ENCODE measurements at places on chromosomes 11 and 22. TPM values are rescaled to one million over a fixed set of nuclear protein-coding genes. Genes with fewer than 3 reads are reported as not detected.
A peak's percentile ranks its signal among the peaks of the same experiment; 100 is the strongest.

DNA sequence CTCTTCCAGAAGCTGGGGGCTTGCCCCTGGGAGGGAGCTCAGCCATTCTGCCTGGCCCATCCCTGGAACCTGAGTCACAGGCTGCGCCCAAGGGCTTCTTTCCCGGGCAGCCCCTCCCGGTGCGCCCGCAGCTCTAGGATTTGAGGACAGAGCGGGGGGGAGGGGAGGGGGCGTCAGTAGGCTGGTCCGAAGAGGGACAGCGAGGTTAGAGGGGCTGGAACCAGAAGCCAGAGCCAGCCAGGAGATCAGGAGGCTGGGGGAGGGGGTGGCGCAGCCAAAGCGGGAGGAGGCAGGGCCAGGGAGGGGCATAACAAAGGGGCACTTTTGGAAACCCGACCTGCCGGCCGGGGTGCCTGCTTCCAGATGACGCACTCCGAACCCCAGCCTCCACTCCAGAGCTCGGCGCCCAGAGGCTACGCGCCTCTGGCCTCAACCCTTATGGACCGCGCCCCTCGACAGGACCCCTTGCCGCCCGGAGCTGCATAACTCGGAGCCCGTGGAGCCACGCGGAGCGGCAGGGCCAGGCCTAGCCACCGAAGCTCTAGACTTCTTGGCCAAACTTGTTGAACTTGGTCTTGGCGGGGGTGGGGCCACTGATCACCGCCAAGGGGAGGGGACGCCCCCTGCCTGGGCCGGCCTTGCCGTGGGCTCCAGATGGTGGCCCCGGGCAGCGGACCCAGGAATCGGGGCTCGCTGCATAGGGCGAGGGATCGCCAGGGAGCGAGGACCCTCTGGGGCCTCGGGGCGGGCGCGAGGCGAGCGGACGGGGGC lies 744 bp downstream of the PACSIN3 start:
- peak; percentile 88 for DNase-seq

DNA sequence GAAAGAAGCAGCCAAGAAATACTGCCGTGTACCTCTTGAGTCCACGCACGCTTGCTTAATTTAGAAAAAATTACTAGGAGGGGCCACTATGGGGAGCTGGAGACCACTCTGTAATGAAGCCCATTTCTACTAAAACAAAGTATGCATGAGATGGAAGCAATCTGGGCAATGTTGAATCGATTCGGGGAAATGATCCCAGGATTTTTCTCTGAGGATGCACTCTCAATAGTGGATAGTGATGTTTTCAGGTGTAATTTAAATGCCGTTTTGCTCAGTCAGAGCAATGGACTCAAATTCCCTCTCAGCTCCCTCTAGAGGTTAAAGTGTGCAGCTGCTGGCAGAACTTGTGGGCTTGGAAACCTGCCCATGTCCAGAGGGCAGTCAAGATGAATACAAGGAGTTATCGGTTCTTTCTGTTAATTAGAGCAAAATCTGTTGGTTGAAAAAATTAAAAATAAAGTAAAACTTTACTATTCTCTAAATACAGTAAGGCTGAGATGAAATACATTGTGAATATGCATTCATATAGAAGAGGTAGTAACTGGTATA lies 64.1 kb downstream of the ME3 start:
- DNase-seq, result peak; percentile 73

GRCh38 chr22:49244466-49245420 lies 582.9 kb downstream of the BRD1 start:
- peak; percentile 50 for DNase-seq

GRCh38 chr11:2547806-2548205 lies 103.0 kb downstream of the KCNQ1 start:
- peak; percentile 48 for DNase-seq

DNA sequence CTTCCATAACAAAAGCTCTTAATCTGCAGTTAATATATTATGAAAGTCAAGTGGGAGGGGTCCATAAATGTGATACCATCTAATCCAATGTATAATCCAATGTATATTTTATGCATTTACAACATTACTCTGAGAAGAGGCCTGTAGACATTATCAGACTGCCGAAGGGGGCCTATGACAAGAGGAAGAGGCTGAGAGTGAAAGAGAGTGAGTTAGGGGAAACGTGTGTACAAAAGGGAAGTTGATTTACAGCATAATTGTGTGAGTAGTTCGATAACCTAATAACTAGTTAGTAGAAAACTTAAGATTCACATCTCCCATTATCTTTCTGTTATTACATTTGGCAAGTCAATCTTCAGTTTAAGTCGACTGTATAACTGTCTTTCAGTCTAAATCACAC lies 86.6 kb downstream of the DDX10 start:
- no peak for DNase-seq

DNA sequence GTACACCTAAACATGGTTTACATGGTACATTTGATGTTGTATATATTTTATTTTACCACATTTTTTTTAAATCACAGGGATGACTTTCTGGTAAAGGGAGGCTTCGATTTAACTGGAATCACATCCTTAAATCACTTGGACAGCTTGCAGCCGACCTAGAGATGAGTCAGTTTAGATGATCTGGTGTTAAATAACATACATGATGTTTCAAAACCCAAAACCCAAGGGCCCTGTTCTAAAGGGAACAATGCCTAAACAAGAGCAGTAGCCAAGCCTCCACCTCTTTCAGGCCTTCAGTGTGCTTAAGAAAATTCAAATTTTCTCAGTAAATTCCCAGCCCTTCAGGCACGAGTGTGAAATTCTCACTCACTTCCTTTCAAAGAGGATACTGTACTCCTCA lies 108.8 kb downstream of the WT1 start:
- DNase-seq, result no peak

DNA sequence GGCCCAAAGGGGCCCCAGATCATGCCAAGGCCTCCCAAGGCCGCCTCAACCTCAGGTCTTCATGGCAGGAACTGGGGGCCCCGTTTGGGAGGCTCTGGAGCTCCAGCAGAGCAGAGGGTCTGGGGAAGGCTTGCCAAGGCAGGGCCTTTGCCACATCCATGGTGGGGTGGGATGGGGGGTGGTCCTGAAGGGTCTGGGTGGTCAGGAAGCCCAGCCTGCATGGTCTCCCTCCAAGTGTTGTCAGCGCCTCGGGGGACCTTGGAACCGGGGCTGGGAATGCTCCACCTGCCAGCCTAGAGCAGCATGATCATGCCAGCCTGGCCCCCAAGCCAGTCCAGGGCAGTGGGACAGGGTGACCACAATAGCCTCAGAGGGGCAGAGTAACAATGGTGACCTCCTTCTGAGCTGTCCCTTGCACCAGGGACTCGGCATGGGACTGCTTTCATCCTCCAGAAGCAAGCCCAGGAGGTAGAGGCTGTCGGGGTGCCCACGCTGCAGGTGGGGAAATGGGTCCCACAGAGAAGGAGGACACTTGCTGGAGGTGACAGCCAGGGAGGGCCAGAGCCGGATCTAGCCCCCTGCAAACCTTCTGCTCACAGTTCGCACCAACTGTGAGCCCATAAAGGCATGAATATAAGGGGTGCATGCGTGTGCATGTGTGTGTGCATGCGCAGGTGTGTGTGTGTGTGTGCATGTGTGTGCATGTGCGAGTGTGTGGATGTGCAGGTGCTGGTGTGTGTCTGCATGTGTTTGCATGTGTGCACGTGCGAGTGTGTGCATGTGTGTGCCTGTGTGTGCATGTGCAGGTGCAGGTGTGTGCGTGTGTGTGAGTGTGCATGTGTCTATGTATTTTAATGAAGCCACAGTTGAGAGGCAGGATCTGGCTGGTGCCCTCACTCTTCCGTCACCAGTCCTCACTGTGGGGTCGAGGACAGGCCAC lies 63.8 kb downstream of the MYEOV start:
- DNase-seq, result no peak

DNA sequence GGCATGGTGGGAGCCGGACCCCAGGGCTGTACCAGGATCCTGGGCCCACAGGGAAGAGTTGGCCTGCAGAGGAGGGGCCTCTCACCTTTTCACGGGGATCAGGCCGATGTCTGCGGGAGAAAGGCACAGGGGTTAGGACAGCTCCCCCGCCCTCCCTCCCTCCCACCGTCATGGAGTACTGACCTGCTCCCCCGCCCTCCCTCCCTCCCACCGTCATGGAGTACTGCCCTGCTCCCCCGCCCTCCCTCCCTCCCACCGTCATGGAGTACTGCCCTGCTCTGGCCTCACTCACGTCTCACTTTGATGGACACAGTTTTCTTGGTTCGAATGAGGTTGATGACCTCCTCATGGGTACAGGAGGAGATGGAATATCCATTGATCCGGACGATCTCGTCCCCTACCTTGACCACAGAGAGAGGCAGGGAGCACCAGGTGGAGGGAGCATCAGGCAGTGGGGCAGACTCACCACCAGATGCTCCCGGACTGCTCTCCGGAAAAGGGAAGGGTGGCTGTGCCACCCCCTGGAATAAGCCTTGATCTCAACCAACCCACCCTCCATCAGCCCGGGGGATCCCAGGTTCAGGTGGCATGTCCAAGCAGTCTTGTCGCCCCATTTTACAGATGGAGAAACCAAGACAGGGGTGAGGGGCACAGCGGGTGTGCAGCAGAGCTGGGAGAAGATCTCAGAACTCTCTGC lies 17.1 kb downstream of the USH1C start:
- DNase-seq, result no peak

GRCh38 chr11:84800755-84801346 lies 826.3 kb downstream of the DLG2 start:
- no peak for DNase-seq

DNA sequence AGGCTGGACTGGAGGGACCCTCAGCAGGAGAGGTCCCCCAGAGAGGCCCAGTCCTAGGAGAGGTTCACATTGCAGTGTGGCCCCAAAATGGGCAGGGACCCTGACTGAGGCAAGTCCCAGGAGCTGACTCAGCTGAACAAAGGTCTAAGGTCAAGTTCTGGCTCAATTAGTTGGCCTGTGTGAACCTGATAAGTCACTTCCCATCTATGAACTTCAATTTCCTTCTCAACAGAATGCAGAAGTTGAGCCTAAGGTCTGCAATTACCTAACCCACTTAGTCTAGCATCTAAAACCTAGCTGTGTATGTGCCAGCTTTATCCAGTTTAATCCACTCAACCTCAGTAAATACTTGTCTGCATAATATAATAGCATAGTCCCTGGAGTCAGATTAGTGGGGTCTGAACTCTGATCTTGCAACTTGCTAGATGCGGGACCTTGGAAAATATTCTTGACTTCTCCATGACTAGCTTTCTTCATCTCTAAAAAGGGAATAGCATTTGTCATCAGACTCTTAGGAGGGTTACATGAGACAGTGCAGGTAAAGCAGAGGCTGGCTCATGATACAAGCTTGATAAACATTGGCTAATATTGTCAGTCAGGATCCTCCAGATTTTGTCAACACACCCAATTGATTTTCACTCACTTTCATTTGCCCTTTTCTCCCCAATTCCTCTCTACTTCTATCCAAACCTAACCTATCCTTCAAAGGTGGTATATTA lies 465.5 kb downstream of the INSC start:
- DNase-seq, result no peak

GRCh38 chr22:45752036-45752435 lies 80.4 kb downstream of the ATXN10 start:
- no peak for DNase-seq

DNA sequence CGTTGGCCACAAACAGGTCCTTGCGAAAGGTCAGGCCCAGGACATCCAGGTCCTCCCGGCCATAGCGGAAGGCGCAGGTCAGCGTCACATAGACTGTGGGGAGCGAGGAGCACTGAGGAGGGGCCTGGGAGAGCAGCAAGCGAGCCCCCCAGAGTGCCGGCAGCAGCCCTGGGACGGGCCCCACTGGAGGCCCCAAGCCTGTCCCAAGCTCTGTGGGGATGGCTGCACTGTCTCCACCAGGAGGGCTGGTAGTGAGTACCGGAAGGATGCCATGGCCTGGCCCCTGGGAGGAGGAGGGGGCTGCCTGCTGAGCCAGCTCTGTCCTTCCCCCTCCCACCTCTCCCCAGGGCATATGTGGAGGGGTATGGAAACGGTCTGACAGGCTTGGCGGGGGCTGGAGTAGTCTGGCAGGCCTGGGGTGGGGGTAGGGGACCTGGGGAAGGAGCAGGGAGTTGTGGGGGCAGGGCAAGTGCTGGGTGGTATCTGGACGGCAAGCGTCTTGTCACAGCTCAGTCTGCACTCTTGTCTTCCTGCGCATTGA lies 42.9 kb downstream of the TPBGL start:
- no peak for DNase-seq

GRCh38 chr22:26481694-26482093 lies 1.9 kb downstream of the HPS4 start:
- DNase-seq, result no peak

DNA sequence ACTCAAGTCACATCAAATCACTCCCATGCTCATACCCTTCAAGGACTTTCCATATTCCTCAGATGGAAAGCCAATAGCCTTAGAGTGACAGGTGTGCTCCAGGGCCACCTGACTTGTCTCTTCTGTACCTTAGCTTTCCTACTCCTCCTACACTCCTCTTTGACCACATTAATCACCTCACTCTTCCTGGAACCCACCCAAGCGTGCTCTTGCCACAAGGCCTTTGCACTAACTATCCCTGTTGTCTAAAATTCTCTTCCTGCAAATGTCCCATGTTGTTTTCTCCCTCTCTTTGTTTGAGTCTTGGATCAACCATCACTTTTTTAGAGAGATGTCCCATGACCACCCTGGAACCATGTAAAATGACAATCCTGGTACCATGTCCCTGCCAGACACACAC lies 244.1 kb downstream of the AASDHPPT start:
- no peak for DNase-seq

- DNase-seq, result no peak
These were observed 129.7 kb downstream of the LDLRAD3 start for GRCh38 chr11:36073411-36074203.

DNA sequence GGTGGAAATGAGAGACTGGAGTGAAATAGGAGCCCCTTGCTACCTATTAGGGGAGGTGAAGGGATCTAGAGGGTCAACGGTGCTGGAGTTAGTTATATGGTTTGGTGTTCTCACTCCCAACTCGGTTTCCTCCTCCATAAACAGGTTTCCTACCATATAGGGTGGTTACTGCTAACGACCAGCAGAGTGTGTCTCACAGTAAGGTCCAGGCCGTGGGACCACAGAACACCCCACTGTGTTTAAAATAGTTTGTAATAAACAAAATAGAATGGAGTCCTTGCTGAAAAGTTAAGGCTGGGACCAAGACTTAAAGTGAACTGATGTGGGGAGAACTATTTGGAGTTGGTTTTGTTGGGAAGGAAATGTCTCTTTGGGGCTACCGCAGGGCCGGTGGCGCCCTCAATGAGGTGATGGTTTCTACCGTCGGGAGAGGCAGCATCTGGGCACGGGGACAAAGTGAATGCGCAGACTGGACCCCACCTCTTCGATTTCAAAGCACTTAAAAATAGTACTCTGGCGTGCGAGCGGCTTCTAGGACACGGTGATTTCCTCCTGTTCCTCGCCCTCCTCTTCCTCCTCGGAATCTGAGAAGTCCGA lies 4.5 kb downstream of the DBX1 start:
- no peak for DNase-seq

The MS4A1 gene
- total RNA-seq, result 1.3 TPM

The LMO2 gene
- 65.1 TPM for total RNA-seq

The TRPT1 gene
- 22.4 TPM for total RNA-seq
